ENCODE measurements at places on chromosomes 12 and 14.

- no peak for DNase-seq
Observed at GRCh38 chr12:14964406-14964805, 3.0 kb upstream of the ARHGDIB start.

- DNase-seq, result no peak
Observed at GRCh38 chr12:23132357-23132756, 507.4 kb downstream of the ETNK1 start.

GRCh38 chr12:57187222-57188089, 29.1 kb upstream of the NXPH4 start:
- no peak for DNase-seq

GRCh38 chr14:65731933-65732506, 319.5 kb downstream of the FUT8 start:
- DNase-seq, result no peak

DNA sequence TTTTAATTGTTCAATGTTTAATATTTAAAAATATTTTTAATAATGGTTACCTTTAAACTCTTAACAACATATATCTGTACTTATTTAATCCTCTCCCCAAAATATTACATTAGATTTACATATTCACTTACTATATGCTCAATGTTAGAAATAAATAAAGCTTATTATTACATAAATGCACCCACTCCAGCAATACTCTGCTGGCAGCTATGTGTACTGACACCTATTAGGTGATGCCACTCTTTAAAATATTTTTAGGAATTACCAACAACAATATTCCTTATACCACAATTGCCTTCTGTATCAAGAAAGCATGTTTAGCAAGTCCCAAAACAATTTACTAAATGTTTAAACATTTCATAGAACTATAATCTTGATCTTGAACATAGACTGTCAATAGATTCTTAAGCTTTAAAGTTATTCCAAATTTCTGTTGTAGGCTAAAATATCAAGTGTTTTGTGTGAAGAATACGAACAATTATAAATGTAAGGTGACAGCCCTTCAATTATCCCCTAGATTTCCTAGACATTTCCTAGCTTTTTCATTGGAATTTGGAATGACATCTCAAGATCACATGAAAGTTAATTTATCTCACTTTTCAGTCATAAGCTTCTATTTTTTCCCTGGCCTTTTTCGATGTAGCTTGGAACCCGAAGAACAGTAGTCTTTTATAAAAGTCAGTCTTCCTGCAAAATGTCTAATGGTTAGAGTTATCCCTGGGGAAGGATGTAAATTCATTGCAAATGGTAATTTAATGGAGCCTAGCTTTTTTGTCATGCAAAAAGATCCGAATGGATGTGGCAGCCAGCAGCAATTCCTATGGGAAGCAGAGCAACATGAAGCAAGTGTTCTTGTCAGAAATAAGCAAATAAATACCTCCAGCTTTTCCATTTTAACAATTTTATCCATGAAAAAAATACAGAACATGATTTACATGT, 907.5 kb upstream of the ATXN7L3B start:
- no peak for DNase-seq

- DNase-seq, result peak; percentile 91
Observed at GRCh38 chr12:6167327-6168280, 32.6 kb upstream of the CD9 start.

DNA sequence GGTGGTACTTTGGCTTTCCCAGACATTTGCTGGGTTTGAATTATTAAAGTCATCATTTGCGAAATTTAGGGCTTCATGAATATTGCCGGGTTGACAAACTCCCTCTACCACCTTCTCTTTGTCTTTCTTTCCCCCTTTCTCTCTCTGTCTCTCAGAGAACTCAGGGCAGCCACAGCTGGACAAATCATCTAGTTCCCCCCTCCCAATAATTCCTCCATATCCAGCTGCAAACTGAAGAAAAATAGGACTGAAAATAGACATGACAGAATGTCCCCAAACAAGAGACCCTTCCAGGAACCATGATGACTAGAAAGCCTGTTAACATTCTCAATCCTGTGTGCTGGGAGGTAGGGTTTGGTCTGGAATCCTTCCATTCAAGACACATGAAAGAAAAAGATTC, 67.1 kb upstream of the TBX5 start:
- no peak for DNase-seq

DNA sequence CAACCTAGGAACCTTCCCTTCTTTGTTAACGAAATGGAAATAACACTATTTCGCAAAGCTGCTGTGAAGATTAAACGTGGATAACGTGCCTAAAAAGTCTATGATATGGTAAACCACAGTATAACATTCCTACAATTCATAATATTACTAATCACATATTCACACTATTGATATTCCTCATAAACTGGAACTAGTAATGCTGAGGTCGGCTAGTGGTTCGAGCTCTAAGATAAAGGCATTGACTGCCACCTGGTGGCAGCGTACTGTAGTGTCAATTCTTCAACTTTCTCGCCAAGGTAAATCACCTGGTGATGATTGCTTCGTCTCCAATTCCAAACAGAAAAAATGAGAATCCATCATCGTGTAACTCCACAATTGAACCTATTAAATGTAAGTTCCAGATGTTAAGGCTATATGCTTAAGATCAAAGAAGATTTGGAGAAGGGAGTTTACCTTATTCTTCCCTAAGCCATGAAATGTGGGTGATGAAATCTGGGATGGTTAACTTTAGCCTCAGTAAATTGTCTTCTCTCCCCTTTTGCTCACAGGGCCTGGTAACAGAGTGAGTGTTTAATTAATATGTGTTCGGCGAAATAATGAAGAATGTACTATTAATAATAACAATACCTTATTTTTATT, 197.5 kb upstream of the TMEM132C start:
- no peak for DNase-seq
